ENCODE measurements at places on chromosomes 6 and 20.

- no peak for DNase-seq
These were observed 30.9 kb downstream of the ZFP64 start for GRCh38 chr20:52160621-52161204.

- no peak for DNase-seq
These were observed 12.5 kb downstream of the FBXO30 start for GRCh38 chr6:145802141-145802540.

- DNase-seq, result no peak
These were observed 85.8 kb downstream of the SLC35F1 start for GRCh38 chr6:117992856-117993255.

- no peak for DNase-seq
These were observed 201.7 kb upstream of the RREB1 start for GRCh38 chr6:6905961-6906518.

DNA sequence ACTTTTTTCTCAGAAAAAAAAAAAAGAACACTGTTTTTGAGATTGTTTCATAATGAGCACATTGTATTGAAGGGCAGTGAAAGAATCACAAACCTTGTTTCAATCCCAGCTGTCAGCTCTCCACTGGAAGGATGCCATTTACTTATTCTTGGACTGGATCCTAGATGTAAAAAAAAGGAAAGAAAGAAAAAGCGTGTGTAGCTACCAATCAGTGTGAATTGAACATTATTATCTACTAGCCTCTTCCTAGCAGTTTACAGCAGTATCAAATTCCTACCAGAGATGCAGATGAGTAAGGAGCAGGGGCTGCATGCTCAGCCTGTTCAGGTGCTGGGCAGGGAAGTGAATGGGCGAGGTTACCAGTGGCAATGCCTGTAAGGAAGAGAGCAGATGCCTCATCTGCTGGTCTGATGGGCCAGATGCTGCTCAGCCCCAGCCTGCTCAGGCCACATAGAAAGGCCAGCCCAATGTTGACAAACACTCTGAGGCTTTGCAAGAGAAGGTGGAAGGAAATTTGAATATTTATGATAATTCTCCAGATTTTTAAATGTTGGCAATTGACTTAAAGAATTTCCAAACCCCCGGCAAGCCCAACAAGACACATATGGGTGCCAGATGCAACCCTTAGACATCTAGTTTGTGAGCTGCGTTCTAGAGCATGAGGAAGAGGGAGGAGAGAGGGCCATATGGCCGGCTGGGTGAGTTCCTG, 189.5 kb downstream of the IBTK start:
- DNase-seq, result no peak

- no peak for DNase-seq
These were observed 477 bp upstream of the MOXD1 start for GRCh38 chr6:132401618-132402285.

DNA sequence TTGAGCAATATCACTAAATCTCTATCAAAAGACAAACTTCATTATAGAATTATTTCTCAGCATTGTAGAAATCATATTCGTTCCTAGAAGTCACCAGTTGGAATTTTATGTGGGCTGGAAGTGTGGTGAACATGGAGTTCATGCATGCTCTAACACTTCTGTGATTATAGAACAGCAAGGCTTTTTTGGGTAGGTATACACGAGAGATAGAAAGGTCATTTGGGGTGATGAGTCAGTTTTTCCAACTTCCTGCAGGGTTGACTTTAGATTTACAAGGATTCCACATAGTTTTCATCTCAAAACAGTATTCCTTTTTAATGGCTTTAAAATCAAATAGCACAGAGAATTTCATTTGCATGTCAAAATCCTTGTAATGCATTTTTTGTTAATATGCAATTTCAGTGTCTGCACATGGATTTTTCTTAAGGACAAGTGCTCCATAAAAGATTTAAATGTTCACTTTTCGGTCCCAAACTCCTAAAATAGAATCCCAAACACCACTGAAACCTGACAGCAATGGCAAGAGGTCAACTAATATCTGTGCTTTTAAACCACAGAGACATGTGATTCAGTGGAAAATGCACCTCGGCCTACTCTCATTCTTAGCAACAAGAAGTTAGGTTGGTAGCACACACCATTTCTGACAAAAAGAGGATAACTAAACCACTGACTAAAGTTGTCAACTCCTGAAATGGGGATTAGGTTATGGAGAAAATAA, 211.0 kb downstream of the MOXD1 start:
- no peak for DNase-seq

- DNase-seq, result no peak
These were observed 26.9 kb downstream of the MAP3K7 start for GRCh38 chr6:90559931-90560330.

DNA sequence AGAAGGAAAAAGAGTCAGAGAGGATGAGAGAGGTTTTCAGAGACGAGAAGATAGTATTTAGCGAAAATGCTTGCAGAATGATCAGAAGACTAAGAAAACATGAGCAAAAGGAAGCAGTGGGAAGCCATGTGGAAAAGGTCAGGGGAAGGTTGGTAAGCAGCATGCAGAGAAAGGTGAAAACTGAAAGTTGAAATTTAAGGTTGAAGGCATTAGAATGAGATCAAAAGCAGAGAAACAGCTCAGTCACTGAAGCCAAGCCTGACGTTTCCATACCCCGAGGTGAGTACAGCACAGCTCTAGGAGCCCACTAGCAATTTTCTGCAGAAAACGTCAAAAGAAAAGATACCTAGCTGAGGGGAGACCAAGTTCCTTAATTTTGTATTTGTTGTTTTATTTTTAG, 19.1 kb upstream of the TFB1M start:
- no peak for DNase-seq

DNA sequence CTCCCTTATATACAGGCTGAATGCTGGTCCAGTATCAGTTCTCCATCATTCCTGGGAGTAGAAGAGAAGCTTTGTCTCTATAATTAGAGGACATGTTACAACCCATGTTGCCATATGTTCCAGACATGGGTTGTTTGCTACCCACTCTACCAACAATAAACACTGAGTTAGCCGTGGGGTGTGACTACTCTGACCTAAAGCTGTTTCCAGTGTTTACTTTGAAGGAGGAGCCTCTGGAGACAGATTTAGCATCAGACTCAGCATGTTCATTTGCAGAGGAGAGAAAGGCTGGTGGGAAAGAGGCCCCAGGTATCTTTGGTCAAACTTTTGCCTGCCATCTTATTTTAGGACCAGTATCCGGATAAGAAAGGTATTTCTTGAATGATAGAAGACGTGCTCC, 157.9 kb upstream of the SNX9 start:
- no peak for DNase-seq

GRCh38 chr6:113313841-113314240, 543.3 kb upstream of the MARCKS start:
- no peak for DNase-seq

- peak; percentile 59 for DNase-seq
These were observed 35.8 kb upstream of the SHLD1 start for GRCh38 chr20:5714261-5715041.

- no peak for DNase-seq
These were observed 158.3 kb downstream of the GMPR start for GRCh38 chr6:16396497-16397319.

DNA sequence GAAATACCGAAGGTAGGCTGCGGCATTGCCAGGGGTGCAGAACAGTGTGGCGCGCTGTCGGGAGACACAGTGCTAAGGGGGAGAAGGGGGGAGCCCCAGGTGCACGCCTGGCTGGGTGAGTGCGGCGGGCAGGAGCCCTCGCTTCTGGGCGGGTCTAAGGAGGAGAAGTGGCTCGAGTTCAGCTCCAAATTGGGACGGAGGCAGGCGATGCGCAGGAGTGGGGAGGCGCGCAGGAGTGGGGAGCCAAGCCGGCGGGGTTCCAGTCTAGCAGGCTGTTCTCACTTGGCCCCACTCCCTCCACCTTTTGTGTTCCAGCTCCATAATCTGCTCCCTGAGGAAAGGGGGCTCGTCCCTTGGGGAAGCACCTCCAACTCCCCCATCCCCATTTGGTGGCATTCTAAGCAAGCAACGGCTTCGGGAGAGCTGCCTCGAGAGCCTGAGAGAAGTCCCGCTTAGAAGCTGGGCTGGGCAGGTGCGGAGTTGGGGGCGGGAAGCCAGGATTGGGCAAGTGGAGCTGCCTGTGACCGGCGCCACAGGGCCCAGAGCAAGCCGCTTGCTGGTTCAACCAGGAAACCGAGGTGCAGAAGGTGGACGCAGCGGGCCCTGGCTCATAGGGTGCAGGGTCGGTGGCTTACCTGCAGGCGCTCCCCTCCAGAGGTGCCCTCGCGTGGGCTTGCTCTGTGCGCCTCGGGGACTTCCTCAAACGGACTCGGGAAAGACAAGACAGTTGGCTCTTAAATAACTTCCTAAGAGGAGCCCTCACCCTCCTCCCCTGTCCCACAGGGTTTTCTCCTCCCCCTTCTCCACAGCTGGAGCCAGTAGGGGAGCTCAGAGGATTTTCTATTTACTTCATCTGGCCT, at the start of gene F13A1:
Gene F13A1, minus strand, starts transcription at position 711 of the 860 bp plus-strand sequence. CDS start 1,998 bp downstream, outside the sequence.
- DNase-seq, result no peak

GRCh38 chr6:25868436-25869183, 5.4 kb downstream of the SLC17A3 start:
- no peak for DNase-seq

DNA sequence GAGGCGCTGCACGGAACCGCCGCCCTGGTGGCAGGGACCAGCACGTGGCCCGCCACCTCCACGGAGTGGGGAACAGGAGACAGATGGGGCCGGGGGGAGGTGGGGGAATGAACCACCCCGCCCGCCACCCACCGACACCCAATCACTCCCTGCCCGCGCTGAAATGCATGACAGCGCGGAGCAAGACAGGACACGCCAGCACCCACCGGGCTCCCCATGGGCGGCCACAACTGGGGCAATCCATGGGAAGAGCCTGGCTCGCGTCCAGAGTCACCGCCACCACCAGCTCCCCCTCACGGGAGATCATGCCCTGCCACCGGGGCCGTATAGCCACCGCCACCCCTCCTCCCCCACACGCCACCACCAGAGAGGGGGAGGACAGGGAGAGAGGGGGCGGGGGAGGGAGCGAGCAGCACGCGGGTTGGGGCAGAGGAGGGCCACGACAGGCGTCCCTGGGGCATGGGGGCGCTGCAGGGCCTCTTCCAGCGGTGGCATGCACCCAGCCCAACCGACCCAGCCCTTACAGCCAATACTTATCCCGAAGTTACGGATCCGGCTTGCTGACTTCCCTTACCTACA, 744.3 kb upstream of the DEFB115 start:
- no peak for DNase-seq

- no peak for DNase-seq
These were observed 76.7 kb upstream of the CARMIL1 start for GRCh38 chr6:25202504-25202903.

DNA sequence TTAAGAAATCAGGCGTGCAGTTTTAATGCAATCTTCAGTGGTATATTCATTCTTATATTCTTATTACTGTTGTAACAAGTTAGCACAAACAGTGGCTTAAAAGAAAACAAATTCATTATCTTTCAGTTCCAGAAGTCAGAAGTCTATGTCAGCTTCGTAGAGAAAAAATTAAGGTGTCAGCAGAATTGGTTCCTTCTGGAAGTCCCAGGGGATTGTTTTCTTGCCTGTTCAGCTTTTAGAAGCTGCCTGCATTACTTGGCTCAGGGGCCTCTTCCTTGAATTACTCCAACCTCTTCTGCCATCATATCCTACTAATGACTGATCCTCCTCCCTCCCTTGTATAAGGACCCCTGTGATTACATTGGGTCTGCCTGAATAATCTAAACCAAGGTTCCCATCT, 243.9 kb downstream of the ZNF217 start:
- DNase-seq, result no peak

GRCh38 chr6:169912266-169913095, 161.1 kb downstream of the ERMARD start:
- DNase-seq, result no peak

All from activated T-cell treated with anti-CD3 and anti-CD28 coated beads for 1 hour (primary cell).